Activated T-helper 1 cell treated with Interleukin-2 at 50 U/mL for 16 hours (primary cell): ENCODE measurements at places on chromosomes 5 and 9.

GRCh38 chr5:174612686-174613085 is 111.7 kb upstream of the MSX2 start:
- DNase-seq: no peak

GRCh38 chr9:109427886-109428285 is 70.2 kb downstream of the PTPN3 start:
- no peak for DNase-seq

DNA sequence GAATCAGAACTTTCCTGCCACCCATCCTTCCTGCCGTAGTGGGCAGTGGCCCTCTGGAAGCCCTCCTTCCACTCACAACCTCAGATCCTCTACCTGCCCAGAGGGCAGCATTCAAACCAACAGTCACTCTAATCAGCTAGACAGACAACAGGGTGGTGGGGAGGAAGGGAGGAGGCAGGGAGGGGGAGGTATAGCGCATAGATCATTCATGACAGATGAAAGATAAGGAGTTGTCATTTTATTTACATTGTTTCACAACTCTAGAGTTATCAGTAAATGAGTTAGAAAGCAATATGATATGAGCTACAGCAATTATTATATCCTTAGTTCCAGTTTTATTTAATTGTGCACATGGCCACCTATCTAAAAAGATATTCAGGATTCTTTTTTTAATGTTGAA is 852 bp downstream of the IL9 start:
- no peak for DNase-seq

GRCh38 chr5:96662725-96663518 is 746 bp downstream of the CAST start:
- DNase-seq: peak; percentile 78

DNA sequence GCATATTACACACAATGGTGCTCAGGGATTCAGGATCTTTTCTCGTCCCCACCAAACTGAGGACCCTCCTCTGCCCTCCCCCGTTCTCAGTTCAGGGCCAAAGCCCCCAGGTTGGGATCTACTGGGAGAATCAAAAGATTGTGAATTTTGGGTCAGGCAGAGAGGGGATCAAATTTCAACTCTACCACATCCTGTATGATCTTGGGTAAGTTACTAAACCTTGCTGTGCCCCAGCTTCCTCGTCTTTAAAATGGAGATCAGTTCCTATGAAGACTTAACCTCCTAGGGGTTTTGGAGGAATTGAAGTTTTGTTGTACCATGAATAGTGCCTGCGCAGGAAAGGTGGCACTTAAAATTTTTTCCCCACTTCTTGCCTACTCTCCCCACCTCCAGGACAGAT is 62.4 kb downstream of the RAI14 start:
- DNase-seq: no peak

DNA sequence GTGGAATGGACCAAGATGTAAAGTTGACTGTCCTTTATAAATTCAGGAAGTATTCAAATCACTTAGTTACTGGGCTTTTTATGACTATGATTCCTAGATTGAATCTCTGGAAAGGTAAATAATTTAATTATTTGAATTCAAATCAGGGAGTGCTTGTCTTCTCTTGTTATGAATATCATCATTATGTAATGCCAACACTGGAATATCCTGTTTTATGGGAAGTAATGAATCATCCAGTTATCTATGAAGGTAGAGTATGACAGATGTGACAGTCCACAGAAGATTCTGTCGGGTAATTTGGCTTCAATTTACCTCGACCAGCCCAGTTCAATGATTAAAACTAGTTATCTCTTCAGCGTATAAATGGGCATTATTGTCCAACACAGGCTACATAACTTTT is 141.0 kb upstream of the NUDT12 start:
- no peak for DNase-seq

DNA sequence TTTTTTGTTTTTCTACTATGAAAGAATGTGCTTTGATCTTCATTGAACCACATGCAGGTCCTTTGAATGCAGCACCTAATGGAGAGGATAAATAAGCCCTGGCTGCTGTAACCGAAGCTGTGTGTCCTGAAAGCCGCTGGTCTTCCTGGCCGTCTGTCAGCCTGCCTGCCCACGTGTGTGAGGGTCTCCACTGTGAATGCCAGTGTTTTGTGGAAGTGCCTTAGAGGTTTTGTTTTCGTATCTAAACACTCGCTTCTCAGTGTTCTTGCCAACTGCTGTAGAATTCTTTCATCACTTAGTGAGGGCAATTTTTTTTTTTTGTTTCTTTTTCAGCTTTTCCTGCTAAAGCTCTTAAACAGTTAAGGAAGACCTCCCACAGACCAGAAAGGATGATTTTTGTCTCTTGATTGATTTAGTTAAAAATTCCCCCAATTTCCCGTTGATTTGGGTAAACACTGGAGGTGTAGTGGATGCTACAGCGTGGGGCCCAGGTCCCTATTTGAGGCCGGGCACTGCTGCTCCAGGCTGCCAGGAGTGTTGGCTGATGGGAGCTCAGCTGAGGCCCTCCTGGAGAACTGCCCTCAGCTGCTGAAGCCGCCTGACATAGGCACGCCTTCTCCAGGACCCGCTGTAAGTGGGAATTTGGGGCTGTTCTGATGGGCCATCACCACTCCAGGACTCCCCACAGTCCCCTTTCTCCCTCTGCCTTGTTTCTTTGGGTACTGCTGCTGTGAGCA is 29.2 kb upstream of the PTCH1 start:
- no peak for DNase-seq
